ENCODE measurements at places on chromosomes 1 and 21.

- no peak for DNase-seq
Observed at GRCh38 chr1:94246692-94247137, 9.3 kb upstream of the ARHGAP29 start.

DNA sequence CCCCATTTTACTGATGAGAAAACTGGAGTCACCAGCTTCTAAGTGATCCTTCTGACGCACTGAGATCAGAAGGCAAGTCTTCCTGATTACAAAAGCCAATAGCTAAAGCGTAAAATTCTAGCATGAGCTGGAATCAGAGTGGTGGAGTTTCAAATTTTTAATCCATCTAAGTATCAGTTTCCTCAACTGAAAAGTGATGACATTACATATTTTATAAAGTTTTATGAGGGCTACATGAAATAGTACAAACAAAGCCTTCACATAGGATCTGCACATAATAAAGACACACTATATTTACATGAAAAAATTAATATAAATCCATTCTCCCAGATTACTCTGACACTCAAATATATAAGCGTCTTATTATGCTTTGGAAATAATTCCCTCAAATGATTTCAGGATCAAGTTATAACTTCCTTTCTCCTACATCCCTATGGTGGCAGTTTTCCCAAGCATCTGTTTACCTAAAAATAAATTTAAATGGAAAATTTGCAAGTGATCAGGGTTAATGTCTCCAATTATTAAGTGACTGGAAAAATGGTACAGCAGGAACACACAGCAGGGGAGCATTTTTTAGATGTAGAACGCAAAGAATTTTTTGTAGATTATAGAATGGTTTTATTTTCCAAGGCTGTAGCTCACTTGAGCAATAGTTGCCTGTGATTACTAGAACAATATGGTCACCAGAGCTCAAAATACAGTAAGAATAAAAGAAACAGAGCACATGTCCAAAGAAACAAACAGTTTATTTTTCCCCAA is 490.4 kb upstream of the C1orf87 start:
- no peak for DNase-seq

GRCh38 chr1:228446852-228447251 is 30.2 kb upstream of the TRIM17 start:
- no peak for DNase-seq

DNA sequence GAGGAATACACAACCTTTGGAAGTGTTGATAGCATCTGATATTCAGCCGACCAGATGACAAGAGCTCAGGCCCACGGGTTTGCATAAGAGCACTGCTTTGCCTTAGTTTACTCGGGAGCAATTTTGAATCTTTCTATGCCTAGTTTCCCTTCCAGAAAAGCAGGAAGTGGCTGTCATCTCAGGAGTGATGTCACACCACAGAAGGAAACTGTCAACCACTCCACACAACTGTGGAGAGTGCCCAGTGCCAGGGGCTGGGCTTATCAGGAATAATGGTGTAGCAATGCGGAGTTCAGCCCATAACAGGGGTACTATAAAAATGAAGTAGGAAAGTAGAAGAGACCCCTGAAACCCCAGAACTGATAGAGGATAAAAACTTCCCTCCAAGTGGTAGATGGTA is 28.4 kb downstream of the NTPCR start:
- no peak for DNase-seq

- DNase-seq: peak; percentile 41
Observed at GRCh38 chr1:21665711-21666575, 3.2 kb downstream of the RAP1GAP start.

All from GDM1 (cell line).